ENCODE measurements at places on chromosomes 1 and 21.

DNA sequence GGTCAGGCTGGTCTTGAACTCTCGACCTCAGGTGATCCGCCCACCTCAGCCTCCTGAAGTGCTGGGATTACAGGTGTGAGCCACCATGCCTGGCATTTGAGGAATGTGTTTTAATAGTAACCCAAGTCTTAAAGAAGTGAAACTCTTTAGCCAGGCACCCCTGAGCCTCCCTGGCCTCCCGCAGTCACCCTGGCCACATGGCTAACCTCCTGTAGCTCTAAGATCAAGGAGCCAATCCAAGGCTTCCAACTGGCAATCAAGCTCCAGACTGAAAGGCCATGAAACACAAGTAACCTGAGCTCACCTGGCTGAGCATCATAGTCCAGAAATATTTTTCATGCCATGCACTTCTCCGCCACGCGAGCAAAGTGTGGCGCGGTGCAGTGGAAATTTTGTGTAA is 84.3 kb downstream of the LTN1 start:
- DNase-seq: no peak

- no peak for DNase-seq
These were observed 8.7 kb downstream of the CTXND2 start for GRCh38 chr1:150895618-150896017.

GRCh38 chr21:40564318-40564717 is 282.6 kb downstream of the DSCAM start:
- DNase-seq: no peak

DNA sequence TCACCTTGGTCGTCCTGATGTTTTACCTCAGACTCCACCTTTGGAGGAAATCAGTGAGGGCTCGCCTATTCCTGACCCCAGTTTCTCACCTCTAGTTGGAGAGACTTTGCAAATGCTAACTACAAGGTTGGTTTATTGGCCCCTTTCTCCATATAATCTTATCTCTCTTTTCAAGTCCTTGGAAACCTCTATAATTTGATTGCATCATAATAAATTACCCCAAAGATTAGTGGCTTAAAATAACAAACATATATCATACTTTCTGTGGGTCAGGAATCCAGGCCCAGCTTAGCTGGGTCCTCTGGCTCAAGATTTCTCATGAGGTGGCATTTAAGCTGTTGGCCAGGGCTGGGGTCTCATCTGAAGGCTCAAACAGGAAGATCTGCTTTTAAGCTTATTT is 12.1 kb upstream of the PSMD4 start:
- DNase-seq: no peak

DNA sequence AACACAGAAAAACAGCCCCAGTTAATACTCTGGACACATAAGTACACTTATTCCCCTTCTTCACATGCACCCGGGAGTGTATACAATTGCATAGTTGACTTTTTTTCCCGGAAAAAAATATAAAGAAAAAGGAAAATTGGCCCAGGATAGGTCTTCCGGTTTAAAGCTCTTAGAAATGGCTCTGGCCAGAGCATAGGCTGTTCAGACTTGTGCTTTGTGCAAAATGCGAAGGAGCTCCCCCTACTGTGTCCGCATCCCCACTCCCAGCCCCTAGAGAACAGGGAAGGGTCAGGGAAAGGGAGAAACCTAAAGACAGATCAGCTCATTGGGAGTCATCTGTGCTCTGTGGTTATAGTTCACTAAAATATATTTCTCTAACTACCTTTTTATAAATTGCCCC is 5.5 kb upstream of the MTMR11 start:
- DNase-seq: peak; percentile 41

DNA sequence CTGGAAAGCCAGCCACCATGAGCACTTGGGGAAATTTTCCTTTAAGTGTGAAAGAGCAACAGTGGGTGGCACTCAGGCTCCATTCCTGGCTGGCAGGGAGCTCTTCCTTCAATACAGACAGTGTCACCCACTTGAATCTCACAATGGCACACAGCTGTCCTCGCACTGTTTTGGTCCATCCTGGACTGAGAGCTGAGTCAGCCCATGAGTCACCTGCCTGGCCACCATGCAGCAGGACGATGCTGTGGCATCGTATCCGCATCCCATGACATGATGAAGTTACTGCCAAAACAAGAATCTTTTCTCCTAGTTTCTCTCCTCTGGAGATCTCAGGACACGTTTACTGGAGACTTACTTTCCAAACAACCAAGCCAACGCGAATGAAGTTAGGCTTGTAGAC is 6.0 kb downstream of the TMPRSS2 start:
- DNase-seq: no peak

GRCh38 chr1:92066321-92066720 is 8.9 kb downstream of the SETSIP start:
- DNase-seq: no peak

GRCh38 chr1:72724951-72725861 is 442.9 kb upstream of the NEGR1 start:
- peak; percentile 3 for DNase-seq

DNA sequence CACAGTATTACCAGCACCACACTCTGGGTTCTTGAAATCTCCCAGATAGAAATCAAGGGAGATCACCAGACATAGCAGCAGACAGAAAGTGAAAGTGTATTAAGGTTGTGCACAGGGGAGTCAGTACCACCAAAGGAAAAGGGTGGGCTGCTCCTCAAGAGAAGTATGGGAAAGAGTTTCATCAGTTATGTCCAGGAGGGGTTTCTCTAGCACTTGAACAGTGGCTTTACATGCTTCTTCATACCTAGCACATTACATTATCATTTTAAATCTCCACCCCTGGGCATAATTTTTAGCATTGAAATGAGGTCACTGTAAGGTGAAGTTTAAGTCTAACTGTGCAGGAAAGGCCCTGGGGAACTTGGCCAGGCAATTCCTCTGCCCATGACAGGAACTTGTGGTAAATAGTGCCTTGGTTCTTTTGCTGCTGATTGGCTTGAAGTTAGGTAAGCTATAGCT is 601.0 kb downstream of the NUF2 start:
- DNase-seq: no peak

DNA sequence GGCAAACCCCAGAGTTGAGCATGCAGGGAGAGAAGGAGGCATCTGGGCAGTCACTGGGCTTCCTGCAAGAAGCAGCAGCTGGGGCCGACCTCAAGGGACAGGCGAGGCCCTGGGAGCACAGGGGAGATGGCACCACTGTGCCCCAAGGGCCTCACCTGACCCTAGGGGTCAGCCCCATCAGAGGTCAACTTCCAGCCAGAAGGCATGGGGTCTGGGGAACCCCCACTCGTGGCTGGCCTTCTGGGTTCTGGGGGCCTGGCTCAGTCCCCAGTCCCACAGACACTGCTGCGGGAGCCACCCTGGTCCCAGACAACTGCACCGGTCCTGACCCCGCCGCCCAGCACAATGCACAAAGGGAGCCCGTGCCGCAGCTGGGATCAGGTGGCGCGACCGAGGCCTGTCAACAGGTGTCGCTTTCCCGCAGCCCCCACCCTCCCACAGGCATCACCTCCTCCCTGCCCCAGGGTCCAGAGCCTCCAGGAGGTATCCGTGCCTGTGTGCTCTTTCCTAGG is 6.2 kb downstream of the WNT9A start:
- DNase-seq: no peak

DNA sequence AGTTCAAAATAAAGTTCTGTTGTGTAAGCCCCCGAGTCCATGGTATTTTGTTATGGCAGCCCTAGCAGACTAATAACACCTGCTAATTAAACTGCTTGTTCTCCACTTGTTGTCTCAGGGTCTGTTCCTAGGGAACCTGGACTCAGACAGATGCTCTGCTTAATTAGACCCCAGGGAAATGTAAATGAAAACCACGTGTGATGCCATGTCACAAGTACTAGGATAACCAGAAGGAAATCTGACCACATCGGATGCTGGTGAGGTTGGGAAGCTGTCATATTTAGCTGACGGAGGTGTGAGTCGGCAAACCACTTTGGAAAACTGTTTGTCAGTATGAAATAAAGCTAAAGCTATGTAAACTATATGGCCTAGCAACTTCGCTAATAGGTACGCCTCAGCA is 19.6 kb downstream of the EDN2 start:
- DNase-seq: no peak

GRCh38 chr21:15063814-15064575 is 805 bp downstream of the NRIP1 start:
- peak; percentile 37 for DNase-seq

- no peak for DNase-seq
These were observed 82.3 kb upstream of the SYT6 start for GRCh38 chr1:114235960-114236359.

DNA sequence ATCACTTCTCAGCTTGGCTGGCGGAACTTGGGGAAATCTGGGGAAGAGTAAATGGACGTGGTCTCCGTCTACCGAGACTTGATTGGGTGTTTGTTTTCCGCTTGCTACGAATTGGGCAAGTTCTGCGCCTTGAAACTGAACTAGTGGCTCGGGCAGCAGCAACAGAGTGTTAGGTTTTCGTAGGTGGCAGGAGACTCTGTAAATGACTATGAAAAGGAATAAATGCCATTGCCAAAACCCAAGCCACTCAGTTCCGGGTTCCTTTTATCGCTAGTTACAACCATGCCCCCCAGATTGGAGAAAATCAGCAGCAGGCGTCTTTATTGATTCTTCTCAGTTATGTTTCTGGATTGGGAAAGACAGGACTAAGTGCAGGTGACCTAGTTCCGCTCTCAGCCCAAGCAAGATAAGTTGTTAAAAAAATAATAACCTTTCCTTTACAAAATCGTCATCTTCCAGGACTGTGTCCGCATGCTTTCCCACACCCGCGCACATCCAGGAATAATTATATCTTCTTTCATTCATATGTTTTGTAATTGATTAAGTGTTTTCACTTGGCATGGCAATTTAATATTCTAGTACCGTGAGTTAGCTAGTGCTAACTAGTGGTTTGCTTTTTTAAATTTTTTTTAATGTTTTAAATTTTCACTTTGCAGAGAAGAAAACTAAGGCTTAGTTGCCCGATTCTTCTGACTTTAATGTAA is 3.4 kb downstream of the LHX9 start:
- DNase-seq: no peak

GRCh38 chr1:154502744-154503115 is 518 bp upstream of the SHE start:
- no peak for DNase-seq

DNA sequence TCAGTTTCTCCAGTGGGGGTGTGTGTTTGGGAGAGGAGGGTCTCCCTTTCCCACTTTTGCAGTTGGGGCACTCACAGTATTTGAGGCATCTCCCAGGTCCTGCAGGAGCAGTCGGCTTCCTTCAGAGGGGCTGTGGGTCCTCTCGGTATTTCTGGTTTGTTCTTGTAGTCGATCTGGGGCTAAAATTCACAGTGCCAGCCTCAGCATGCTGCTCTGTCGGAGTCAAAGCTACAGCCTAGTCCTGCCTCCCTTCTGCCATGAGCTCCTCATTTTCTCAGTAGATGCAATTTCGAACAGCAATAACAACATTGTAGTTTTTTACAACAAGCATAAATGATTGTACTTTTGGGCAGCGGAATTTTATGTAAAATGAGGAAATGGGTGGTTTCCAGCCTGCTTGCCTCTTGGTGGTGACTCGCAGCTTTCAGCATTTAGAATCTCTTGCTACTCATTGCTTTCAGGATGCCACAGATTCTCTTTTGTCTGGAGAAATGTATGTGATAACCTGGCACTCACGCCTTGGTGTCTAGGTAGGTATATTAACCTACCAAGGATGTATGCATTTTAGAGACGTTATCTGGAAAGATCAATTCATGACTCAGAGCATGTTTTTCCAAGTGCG is 82.4 kb upstream of the C21orf91 start:
- no peak for DNase-seq

- DNase-seq: no peak
These were observed 38.0 kb upstream of the HLX start for GRCh38 chr1:220841293-220841692.

DNA sequence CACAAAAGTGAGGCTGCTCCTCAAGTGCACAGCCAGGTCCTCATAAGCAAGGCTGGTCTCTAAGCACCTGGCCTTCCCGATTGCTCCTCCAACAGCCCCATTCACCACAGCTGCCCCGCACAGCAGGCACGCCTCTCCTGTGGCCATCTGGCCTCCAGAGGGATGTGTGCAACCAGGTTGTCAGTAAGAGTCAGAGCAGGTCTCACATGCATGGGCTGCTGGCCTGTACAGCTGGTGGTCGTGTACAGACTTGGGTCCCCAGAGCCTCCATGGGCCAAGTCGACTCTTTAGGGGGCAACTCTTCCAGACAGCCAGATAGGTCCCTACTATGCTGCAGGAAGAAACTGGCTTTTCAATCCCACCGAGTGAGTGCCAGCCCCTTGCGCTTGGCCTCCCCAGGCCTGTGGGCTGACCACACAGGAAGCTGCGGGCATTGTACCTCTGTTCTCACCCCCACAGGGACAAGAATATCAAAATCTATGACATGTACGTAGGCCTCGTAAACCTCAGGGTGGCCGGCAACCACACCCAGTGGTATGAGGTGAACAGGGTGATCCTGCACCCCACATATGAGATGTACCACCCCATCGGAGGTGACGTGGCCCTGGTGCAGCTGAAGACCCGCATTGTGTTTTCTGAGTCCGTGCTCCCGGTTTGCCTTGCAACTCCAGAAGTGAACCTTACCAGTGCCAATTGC is 1.4 kb downstream of the PRSS38 start:
- no peak for DNase-seq

GRCh38 chr1:204151552-204152309 is at the start of gene ETNK2:
ETNK2 (minus strand) TSS chr1:204152044; CDS start chr1:204151852, 192 bp downstream.
- DNase-seq: peak; percentile 55

GRCh38 chr1:6868660-6869380 is 83.6 kb downstream of the CAMTA1 start:
- no peak for DNase-seq

- DNase-seq: no peak
These were observed 84.1 kb upstream of the NEGR1 start for GRCh38 chr1:72366466-72366865.

- DNase-seq: no peak
These were observed 114.8 kb downstream of the DNAH14 start for GRCh38 chr1:225044258-225044657.

DNA sequence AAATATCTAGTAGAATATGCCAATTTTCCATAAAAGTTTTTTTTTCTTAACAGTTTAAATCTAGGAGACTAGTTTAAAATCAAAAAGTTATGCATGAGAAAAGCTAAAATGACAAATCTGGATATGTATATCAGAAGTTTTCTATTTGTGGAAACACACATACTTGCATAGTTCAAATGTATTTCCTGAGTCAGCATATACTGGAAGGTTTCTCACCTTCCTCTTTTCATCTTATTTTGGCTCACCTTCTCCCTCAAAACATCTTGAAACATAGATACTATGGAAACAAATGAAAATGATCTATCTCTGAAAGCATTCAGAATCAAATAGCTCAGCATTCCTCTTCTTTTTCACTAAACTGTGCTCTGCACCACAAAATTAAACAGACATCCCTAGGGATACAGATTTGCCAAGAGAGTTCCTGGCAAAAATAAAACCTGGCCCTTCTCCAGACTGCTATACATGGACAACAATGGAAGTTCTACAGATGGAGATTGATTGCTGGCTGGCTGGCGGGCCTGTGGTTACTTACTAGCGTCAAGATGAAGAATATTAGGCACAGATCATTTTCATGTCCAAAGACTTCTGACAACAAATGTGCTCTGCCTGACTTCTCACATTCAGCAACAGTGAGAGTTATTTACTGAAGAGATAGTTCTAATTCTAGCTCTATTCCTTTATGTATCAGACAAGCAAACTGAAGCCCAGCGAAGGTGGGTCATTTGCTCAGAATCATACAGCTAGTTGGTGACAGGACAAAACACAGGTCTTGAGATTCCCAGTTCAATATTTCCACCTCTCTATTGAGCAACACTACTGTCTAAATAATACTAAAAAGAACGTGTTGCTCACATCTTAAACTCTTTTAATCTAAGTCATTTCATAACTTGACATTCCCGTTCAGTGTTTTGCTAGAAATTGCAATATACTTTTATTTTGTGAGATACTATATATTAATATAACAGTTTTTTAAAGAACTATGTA is 26.6 kb downstream of the DIPK1A start:
- no peak for DNase-seq

GRCh38 chr1:235562589-235562988 is 58.3 kb upstream of the B3GALNT2 start:
- no peak for DNase-seq
